ENCODE measurements at places on chromosomes 16 and 17.
A peak's percentile ranks its signal among the peaks of the same experiment; 100 is the strongest.

DNA sequence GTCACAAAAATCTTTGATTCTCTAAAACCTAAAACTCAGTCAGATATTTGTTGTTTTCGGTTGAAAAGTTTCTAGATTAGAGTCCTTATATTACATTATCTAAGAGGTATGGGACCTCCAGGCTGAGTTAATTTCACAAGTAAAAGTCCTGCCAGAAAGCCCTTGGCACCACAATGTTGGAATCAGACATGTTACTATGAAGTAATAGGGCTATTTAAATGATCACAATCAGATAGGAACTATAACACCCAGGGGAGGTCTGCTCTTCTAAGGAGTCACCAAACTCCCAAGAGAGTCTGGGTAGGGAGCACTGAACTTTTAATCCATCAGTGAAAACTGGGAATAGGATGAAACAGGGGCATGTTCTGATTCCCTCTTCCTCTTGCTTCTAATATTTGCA lies 54.2 kb downstream of the WIPI1 start:
- no peak for ATAC-seq

GRCh38 chr17:31834448-31834847 lies 24.6 kb downstream of the COPRS start:
- no peak for ATAC-seq

DNA sequence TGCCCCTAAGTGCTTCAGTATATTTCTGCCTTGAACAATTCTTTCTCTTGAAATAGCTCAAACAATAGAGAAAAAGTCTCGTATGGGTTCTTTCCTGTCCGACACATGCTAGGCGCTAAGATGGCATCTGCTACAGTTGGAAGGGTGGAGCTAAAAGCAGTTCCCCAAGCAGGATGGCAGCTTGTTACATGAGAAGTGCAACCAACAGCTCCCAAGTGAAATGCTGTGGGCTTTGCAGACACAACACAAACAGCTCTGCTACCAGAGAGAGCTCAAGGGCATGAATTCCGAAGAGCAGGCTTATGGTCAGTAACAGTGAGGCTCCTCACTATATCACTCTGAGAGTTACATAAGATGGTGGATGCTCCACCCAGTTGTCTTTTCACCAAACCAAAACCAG lies 83.8 kb downstream of the VPS53 start:
- no peak for ATAC-seq

DNA sequence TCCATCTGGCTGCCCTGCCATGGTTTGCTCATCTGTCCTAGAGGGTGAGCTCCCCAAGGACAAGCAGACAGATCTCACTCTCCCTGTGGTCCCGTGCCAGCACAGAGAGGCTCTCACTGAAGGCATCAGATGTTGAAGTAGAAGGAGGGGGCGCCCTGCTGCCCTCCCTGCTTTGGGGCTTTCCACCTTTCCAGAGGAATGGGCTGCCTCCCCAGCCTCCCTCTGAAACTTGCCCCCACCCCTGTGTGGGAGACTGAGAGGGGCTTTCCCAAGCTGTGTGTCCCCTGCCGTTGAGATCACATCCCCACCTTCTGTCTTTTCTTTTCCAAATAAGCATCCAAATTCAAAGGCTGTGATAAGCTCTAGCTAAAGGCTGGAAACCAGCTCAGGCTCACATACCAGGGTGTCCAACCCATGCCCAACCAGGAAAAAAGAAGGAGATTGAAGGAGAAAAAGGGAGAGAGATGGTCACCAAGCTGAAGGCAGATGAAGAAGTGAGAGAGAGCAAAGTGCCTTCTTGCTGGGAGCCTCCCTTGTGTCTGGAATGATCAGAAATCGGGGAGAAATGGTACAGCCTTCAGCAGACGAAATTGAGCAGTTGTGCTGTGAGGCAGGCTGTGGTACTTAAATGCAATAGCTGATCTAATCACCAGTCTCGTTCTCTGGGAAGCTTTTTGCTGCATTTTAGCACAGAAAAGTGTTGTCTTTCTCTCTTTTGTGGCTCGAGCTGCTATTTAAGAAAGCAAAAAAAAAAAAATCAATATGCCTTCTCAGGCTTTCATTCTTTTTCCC lies 145.9 kb upstream of the LHX1 start:
- ATAC-seq = no peak

DNA sequence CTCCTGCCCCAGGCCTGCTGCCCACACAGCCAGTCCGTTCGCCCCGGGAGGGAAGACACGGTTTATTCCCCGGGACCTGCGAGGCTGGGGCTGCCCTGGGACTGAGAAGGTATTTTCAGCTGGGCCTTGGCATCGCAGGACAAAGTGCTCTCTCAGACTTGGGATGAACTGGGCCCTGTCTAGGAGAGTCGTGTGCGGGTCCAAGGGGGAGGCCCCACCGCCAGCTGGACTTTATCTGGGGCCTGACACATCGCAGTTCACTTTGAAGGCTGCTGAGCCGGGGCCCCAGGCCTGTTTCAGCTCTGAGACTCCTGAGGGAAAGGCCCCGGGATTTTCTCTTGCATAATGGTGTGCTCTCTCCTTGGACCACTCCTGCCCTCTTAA lies 6.8 kb downstream of the CRISPLD2 start:
- no peak for ATAC-seq

DNA sequence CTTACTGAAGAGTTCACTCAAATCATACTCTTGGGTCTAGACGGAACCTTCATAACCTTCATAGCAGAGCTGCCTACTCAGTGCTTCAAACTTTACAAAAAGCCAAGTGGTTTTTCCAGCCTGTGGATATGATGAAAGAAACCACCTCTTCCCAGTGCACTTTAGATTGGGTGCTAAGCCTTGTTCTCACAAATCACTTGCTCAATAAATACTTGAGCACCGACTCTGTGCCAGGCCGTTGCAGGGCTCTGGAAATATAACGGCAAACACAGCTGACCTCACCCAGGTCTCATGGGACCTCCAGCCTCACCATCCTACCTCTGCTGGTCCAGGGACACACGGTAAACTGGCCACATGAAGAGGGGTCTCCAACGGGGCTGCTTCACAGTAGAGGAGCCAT lies 35.7 kb downstream of the CDRT4 start:
- ATAC-seq = no peak

- ATAC-seq = no peak
Measured at GRCh38 chr16:52455549-52456277, 91.2 kb downstream of the TOX3 start.

DNA sequence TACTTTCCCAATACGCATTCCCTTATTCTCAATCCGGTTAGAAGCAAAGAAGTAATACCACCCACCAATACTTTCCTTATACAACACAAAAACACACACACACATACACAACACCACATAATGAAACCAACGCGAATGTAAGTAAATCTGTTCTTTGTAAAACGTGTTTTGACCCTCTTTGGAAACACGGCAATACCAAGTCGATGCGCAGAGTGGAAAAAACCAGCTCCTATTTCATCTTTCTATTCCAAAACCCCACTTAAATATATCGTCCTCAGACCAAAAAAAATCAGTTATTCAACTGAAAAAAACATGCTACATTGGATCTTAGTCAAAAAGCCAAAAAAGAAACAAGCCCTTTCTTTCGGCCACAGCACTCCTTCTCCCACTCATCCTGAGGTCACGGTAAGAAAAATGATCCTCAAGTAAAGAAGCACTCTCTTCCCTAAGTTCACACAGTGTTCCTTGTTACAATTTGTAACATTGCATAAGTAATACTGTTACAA lies 31.0 kb upstream of the ARL4D start:
- peak; percentile 42 for ATAC-seq

GRCh38 chr16:842711-843560 lies 42.4 kb upstream of the GNG13 start:
- no peak for ATAC-seq

DNA sequence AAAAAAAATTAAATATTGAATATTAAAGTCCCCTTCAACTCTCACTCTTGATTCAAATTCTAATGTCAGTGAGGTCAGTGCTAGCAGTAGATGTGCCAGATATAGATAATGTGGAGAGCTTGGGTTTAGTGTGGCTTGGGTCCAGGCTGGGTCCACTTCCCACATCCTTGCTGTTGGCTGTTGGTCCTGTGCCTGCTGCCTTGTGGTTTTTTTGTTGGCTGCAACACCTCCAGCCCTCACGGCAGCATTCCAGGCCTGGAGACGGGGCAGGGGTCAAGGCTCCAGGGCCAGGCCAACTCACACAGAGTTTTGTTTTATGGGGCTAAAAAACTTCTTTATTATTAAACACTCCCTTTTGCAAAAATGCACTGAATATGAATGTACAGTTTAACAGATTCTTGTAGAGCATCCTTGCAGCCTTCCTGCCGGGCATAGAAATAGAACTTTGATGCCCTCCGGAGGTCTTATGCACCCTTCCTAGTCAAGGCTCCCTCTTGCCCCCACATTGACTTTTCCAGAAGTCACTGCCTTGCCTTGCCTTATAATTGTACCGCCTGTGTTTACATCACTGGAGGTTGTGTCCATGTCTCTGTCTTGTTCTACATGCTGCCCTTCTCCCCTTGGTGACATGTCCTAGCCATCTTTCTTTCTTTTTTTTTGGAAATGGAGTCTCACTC lies 25.5 kb upstream of the MYO15B start:
- no peak for ATAC-seq

- ATAC-seq = no peak
Measured at GRCh38 chr17:68973098-68973846, 18.1 kb upstream of the ABCA8 start.

- ATAC-seq = no peak
Measured at GRCh38 chr17:48236681-48237134, 129.1 kb downstream of the SNX11 start.

DNA sequence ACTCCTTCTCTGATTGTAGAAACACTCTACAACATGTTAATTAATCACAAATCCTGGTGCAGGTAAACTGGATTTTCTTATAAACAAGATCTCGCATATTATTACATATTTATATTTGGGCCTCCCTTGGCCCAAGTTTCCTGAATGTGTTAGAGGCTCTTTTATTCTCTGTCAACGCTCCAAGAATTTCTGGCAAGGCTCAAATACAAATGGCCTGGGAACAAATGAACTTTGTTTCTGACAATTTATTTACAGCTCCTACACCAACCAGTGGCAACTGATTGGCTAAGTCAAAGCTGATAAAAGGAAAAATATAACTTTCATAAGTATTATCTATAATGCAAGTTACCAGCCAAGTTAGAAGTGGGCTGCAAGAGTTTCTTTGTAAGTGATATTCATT lies 64.9 kb upstream of the CORO6 start:
- no peak for ATAC-seq

GRCh38 chr17:57849163-57849873 lies 526 bp downstream of the MRPS23 start:
- ATAC-seq = peak; percentile 46

- ATAC-seq = peak; percentile 69
Measured at GRCh38 chr17:1203111-1203966, 23.6 kb upstream of the ABR start.

- no peak for ATAC-seq
Measured at GRCh38 chr16:19939553-19939952, 54.9 kb upstream of the GPRC5B start.

- ATAC-seq = no peak
Measured at GRCh38 chr16:75378616-75379015, 54.7 kb downstream of the CFDP1 start.

GRCh38 chr17:48052956-48053757 lies 5.0 kb downstream of the NFE2L1 start:
- ATAC-seq = peak; percentile 8

DNA sequence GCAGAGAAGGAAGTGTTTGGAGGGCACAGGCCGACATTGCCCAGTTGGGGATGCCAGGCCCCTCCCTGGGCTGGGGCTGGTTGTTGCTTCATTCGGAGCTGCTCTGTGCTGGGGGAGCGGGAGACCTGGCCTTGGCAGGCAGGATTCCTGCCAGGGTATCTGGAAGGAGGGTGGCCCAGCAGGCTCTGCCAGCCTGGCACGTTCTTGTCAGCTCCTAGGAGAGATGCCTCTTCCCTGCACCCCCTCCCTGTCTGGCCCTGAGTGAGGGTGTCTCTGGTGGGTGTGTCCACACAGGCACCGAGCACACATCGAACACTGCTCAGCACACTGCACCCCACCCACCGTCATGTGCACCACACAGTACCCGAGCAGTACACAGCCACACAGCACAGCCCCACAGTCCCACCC lies 35.2 kb downstream of the ARHGAP23 start:
- ATAC-seq = no peak

GRCh38 chr17:19752216-19753050 lies 4.3 kb upstream of the ALDH3A1 start:
- ATAC-seq = no peak

- ATAC-seq = no peak
Measured at GRCh38 chr16:87789437-87790291, 23.9 kb upstream of the KLHDC4 start.

DNA sequence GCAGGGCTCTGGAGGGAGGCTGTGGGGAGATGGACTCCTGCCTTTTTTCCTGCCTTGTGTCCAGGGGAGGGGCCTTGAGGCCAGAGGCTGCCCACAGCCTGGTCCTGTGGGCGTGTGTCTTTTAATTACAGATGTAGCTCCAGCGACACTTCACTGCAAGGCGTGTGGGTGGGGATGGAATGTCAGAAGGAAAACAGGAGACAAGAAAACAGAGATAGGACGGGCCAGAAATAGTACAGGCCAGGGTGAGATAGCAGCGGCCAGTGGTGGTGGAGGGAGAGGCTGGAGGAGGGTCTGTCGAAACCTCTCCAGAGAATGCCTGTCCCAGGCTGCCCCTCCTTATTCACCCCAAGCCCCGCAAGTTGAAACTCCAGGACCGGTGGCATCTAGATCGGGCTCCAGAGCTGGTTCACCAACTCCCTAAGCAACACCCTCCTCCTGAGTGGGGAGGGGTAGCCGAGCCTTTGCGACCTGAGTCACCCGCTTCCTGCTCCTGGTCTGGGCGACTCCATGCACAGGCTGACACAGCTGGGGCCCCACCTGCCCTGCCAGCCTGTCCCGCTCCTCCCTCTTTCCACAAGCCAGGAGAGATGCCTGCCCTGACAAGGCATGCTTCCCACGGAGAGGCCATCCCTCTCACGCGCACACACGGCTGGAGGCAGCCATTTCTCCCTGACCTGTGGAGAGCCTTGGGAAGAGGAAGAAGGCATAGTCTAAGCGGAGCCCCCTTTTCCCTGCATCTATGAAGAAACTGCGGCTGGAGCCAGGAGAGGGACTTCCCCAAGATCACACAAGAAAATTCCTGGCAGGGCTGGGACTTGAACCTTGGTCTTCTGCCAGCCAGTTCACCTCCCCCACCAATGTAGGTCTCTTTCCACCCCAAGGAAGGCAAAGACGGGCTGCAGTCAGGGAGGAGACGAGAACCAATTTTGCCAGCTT lies 6.6 kb upstream of the JUP start:
- ATAC-seq = peak; percentile 89

DNA sequence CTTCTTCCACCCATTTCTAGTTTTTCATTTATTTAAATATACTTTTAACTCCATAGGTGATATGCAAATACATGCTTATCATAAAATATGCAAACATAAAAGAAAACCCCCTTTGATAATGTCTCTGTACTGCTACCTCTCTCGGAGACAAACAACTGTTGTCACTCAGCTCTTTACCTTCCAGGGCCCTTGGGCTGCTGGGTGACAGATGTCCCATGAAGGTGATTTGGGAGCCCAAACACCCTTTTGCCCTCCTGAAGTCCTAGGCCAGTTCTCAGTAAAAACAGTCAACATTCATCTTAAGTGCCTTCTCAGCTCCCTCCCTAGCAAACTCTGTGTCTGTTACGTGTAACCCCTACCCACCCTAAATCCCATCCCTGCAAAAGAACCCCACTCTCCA lies 37.5 kb downstream of the CHD9 start:
- peak; percentile 51 for ATAC-seq
